ENCODE measurements at places on chromosomes 2 and 18.
A peak's percentile ranks its signal among the peaks of the same experiment; 100 is the strongest.

GRCh38 chr2:2577407-2577831, 246.3 kb upstream of the MYT1L start:
- no peak for DNase-seq

DNA sequence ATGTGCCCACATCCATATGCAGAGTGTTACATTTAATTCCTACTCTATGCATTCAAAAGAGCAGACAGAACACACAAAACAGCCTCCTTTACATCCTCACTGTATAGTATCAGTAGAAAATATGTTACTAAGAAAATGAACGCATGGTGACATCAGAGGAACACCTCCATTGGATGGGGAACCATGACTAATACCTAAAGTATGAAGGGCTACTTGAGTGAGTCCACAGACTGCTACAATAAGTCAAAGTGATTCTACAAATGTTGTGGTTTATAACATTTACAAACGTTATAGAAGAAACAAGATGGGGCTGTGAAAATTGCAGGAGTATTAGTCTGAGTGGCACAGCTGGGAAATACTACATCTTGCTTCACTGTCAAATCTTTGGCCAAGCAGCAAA, 1830.9 kb upstream of the PIK3C3 start:
- no peak for DNase-seq

- no peak for DNase-seq
Measured at GRCh38 chr2:3637311-3637675, 20.7 kb upstream of the ALLC start.

DNA sequence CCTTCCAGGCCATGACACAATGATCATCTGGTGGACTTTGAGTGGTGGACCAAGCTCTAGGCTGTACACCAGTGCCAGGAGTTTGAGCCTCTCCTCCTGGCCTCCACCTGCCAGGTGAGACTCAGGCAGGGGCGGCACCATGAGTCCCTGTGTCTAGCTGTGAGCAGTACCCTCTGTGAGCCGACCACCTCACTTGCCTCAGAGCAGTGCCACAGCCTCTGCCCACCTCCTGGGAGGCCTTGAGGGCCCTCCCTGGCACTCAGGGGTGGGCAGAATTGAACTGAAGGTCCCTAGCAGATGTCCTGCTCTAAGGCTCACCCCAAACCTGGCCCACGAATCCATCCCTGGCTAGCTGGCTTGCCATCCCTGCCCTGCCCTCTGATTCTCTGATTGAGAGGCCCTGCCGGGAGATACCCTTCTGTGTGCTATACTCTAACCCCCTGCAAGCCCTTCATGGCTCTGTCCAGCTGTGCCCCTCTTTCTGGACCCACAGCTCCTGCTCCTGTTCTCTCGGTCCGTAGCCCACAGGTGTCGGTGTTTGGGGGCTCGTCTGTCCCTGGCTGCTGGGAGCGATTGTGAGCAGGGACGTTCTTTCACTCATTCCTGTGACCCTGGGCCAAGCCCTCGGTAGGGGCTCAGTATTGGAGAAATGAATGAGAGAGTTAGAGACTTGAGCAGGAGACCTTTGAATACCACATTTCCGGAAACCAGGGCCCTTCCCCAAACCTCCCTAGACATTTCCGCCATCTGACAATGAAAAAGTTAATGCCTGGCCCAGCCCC, 70.0 kb downstream of the INHBB start:
- DNase-seq = no peak

GRCh38 chr2:201344663-201345366, 12.3 kb downstream of the FLACC1 start:
- DNase-seq = no peak

DNA sequence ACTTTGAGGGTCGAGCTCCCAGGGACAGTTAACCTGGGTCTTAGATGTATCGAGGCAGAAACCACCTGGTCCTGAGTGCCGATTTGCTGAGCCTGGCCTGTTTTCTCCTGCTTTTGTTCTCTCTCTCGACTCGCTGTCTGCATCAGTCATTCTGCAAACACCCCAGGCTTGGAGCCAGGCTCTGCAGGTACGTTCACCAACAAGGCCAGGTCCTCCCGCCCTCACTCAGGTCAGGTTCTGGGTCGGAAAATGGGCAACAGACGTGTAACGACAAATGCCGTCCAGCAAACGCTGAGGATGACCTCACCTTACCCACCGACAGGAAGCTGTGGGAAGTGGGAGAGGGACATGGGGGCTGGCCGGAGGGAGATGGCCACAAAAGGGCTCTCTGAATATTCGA, 57.7 kb upstream of the PXDN start:
- no peak for DNase-seq

DNA sequence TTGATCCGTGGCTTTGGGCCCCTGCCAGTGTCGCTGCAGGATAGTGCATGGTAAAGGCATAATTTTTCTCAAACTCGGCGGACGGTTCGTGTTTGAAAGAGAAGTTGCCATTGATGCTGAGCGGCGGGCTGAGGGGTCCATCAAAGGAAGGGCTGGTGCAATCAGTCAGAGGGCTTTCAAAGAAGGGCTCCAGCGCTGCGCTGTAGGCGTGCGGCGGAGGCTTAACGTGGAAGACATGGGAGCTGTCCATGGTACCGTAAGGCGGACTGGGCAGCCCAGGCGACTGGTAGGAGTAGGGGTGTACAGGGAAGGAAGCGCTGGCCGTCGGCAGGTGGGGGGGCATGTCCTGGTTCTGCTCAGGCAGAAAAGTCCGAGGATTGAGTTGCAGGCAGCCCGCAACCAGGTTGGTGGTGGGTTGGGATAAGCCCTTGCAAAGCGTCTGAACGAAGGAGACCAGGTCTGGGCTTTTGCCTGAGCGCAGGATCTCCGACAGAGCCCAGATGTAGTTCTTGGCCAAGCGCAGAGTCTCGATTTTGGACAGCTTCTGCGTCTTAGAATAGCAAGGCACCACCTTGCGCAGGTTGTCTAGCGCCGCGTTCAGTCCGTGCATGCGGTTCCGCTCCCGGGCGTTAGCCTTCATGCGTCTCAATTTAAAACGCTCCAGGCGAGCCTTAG, 2.3 kb downstream of the NEUROD1 start:
- peak; percentile 57 for DNase-seq

- DNase-seq = no peak
Measured at GRCh38 chr2:26970928-26971627, 641 bp downstream of the MAPRE3 start.

GRCh38 chr2:8992643-8993042, 10.8 kb downstream of the MBOAT2 start:
- DNase-seq = no peak

GRCh38 chr2:217555081-217555876, 447.5 kb downstream of the TNS1 start:
- DNase-seq = no peak

DNA sequence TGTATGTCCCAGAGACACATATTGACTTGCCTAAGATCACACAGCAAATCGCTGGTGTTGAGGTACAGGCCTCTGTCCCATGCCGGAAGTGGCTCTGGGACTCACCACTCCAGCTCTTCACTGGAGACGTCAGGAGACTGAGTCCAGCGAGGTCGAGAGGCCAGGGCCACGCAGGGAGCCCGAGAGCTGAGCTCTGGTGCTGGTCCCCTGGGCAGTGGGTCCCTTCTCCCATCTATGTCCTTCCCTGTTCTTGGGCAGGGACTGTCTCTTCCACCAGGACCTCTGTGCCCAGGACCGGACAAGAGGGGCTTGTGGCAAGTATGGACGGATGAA, 62.4 kb upstream of the TWIST2 start:
- no peak for DNase-seq

All from NCI-H460 (cell line).